ENCODE measurements at places on chromosomes 2 and 18.

DNA sequence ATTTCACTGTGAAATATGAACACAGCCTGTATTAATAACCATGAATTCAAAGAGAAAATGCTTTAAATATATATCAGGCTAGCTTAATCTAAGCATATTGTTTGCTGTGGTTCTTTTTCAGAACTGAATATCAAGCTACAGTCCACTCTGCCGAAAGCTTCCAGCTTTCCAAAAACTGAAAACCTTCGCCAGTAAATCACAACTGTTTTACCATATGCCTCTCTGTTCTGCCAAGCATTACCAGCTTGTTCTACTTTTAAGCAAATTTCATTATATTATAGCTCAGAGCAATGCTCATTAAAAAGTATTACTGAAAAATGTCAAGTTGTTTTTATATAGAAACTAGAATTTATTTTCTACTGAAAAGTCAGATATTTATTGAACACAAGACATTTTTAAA is 277.4 kb downstream of the NRXN1 start:
- no peak for DNase-seq

DNA sequence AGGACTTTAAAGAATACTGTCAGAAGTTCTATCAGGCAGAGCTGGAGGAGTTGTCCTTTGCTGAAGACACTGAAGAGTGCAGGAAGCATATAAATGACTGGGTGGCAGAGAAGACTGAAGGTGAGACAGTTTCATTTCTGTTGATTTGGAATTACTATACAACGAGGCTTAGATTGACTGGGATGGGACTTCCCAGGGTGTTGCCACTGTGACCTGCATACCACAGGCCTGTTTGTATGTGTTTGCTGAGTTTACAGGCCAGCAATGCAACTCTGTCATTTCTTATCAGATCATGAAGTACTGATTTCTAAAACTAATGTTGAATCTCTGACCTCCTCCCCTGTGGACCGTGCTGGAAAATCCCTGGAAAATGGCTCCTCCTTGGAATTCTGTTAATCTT is 11.8 kb downstream of the SERPINB8 start:
- DNase-seq = no peak

GRCh38 chr2:202165945-202166344 is 72.5 kb downstream of the SUMO1 start:
- DNase-seq = peak; percentile 21

DNA sequence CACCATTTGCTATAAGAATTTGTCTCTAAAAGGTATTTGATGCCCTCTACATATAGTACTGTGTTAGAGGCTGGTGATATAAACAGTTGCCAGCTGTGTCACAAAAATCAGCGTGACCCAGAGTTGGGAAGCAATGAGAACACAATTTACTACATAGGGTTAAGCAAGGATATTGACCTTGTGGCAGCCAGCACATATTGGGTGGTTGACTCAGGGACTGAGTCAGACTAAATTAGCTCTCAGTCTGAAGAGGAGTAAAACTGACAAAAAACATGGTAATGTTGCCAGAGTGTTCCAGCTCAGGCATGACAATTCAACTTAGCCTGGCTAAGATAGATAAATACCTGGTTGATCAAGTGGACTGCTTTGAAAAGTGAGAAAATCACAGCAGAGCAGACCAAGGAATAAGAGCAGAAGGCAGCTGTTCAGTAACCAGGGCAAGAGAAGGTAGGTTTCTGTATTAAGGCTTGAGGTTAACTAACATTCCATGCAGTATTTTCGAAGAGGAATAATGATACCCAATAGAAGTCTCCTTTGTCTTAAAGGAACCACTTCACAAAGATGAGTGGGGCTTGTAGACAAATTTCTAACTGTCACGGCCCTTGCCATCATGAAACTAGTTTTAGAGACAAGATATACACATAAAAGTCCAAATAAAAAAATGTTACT is 108.2 kb upstream of the ERBB4 start:
- DNase-seq = no peak

- peak; percentile 44 for DNase-seq
Measured at GRCh38 chr2:113692698-113693428, 63.6 kb downstream of the SLC35F5 start.

- DNase-seq = no peak
Measured at GRCh38 chr2:235863414-235863813, 304.8 kb downstream of the GBX2 start.

DNA sequence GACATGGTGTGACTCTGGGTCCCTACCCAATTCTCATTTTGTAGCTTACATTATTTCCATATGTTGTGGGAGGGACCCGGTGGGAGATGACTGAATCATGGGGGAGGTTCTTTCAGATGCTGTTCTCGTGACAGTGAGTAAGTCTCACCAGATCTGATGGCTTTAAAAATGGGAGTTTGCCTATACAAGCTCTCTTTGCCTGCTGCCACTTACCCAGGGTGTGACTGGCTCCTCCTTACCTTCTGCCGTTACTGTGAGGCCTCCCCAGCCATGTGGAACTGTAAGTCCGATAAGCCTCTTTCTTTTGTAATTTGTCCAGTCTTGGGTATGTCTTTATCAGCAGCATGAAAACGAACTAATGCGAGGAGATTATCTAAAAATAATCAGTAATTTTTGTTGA is 1683.2 kb upstream of the SLC39A10 start:
- no peak for DNase-seq

- DNase-seq = peak; percentile 6
Measured at GRCh38 chr2:61272421-61273070, 110.6 kb downstream of the C2orf74 start.

GRCh38 chr2:233668605-233669260 is 3.0 kb upstream of the UGT1A9 start:
- no peak for DNase-seq

GRCh38 chr18:37864122-37864521 is 298.5 kb upstream of the CELF4 start:
- no peak for DNase-seq

DNA sequence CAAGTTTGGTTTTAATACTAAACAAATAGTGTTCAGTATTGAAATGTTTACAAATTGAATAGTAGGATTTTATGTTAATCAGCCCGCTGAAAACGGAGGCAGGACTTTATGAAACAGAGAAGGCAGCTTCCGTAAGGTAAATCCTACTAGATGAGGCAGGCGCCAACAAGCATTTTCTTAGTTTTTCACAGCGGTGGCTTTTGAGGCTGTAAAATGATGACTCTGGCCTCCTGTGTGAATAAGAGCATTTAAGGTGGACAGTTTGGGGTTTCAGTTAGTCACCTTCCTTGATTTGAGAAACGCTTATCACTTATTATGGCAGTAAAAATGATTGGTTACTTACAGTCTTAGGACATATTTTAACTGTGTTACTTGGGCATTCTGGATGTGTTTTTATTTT is 212.9 kb downstream of the PTGR3 start:
- no peak for DNase-seq

- DNase-seq = peak; percentile 39
Measured at GRCh38 chr2:65199891-65200290, 27.7 kb upstream of the ACTR2 start.

DNA sequence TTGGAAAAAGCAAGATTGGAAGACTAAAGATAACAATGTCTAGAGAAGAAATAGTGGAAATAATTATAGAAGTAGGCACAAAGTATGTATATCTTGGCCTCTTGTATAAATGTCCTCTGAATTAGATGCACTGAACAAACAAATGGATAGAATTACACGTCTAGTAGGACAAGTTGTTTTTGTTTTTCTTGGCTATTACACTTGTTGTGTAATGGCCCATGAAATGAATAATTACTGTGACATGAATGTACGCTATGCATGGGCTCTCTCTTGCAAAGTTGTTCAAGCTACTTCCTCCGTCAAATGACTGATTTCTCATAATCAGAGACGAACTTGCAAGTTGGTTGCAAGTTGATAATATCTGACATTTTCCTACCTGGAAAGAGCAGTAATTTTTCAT is 126.2 kb downstream of the PDE1A start:
- no peak for DNase-seq

- DNase-seq = peak; percentile 43
Measured at GRCh38 chr2:46601328-46601963, 122.1 kb downstream of the TMEM247 start.

GRCh38 chr2:129490641-129491040 is 488.8 kb upstream of the RAB6C start:
- DNase-seq = no peak

DNA sequence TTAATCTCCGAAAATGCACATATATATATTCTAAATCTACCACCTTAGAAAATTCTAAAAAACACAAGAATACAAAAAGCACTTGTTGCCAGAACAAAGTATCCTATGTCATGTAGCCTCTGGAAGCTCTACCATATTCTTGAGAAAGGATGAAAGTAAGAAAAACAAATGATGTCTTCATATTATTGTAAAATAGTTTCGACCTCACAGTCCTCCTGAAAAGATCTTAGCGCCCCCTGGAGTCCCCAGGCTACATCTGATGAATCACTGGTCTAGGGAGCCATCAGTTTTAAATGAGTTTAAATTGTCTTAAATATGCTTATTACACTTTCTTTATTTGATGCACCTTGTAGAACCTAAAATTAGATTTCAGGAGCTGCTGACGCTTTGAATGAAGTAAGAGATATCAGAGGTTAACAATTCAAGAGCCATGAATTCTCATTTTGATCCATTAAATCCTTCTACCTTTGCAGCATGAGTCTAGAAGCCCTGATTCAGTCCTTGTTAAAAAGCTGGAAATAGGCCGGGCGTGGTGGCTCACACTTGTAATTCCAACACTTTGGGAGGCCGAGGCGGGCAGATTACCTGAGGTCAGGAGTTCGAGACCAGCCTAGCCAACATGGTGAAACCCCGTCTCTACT is 138.8 kb downstream of the MCFD2 start:
- DNase-seq = peak; percentile 76

DNA sequence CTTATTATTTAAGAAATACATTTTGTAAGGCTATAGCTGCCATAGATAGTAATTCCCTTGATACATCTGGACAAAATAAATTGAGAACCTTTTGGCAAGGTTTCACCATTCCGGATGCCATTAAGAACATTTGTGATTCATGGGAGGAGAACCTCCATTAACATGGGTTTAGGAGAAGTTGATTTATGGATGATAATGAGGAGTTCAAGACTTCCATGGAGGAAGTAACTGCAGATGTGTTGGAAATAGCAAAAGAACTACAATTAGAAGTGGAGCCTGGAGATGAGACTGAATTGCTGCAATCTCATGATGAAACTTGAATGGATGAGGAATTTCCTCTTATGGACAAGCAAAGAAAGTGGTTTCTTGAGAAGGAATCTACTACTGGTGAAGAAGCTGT is 17.3 kb downstream of the PHLPP1 start:
- no peak for DNase-seq

- no peak for DNase-seq
Measured at GRCh38 chr2:32008805-32009515, 1.8 kb downstream of the MEMO1 start.

DNA sequence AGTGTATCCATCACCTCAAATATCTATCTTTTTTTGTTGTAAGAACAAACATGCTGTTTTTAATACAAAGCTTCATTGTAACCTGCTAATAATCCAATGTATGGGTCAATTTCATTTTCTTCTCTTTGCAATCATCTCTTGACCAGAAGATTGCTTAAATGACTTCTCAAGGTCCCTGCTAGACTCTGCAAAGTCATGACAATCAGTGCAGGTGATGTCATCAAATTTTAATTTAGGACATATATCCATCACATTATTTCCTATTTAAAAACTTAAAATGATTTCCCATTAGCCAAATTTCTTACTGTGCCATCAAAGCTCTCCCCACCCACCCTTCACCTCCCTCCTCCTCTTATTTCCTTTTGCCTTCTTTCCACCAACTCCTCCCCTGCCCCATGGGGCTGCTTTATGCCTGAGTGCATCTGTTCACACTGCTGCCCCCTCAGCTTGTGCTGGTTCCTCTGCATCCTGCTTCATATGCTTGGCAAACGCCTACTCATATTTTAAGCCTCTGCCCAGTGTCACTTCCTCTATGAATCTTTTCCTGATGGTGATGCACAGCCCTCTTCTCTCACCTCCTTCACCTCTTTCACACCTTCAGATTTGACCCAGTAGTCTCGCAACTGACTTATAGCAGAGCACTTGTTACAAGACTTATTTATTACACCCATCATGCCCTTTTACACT is 20.3 kb downstream of the PLEK start:
- DNase-seq = peak; percentile 69

GRCh38 chr18:2302628-2303516 is 268.4 kb downstream of the METTL4 start:
- no peak for DNase-seq

- peak; percentile 55 for DNase-seq
Measured at GRCh38 chr2:218230882-218231281, 13.9 kb downstream of the ARPC2 start.

DNA sequence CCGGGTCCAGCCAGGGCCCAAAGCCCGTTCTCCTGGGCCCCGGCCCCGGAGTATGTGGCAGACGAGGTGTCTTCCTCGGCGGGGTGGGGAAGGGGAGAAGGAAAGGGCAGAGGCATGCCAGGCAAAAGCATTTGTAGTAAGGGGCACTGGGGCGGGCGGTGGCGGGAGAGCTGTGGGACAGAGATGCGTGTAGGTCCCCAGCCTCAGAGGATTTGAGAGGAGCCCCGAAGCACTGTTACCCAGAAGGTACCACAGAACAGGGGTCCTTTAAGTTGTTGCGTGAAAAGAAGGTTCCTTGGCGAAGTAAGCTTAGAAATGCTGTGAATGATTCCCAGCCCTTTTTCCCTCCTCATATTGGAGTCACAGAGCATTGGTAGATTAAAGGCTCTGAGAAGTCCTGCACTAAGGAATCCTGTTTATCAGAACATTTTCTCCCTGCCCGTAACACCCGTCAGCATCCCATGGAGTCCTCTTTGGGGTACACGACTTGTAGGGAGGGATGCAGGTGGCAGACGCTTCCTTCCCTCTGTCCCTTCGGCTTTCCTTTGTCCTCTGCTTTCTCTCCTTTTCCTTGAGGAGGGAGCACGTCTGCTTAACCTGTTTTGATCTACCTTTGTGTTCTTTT is 12.5 kb downstream of the GAREM2 start:
- DNase-seq = no peak

GRCh38 chr2:64763126-64763525 is 109.4 kb upstream of the SERTAD2 start:
- DNase-seq = no peak

DNA sequence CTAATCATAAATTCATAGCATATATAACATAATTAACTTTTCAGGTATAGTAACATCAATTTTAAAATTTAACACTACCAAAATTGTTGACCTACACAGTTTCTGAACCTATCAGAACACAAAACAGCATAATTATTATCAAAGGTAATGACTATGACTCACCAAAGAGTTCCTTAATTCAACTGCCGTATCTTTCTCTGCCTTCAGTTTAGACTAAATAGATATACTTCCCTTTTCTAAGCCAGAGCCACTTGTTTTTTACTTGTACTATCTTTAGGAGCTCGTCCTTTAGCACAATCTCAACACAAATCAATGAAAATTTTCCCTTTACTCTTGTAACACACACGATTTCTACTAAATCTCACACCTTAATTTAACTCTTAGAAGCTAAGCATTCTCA is 54.4 kb downstream of the CCDC88A start:
- peak; percentile 54 for DNase-seq

- DNase-seq = no peak
Measured at GRCh38 chr2:240765007-240765406, 55.0 kb downstream of the KIF1A start.

GRCh38 chr2:200337621-200338020 is 31.1 kb downstream of the SPATS2L start:
- no peak for DNase-seq
